Erythroblast (primary cell): ENCODE measurements at places on chromosomes 2 and 18.

DNA sequence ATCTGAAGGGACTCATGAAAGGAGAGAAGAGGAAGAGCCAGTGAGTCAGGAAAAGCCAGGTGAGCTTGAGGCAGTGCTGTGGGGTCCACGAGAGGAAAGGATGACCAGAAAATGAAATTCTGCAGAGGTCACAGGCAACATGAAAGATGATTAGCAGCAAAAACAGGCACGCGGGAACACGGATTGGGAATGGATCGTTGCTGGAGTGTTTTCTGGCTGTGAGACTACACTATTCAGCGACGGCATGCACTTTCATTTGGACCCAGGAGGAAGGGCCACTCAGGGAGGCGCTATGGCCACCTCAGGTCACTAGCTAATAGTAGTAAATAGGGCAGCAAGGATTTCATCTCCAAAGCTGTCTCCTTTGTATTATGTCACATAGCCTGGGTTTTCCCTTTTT, 44.8 kb downstream of the ZNF532 start:
- DNase-seq: no peak

GRCh38 chr2:149388120-149388816, 57.9 kb downstream of the LYPD6 start:
- no peak for DNase-seq

DNA sequence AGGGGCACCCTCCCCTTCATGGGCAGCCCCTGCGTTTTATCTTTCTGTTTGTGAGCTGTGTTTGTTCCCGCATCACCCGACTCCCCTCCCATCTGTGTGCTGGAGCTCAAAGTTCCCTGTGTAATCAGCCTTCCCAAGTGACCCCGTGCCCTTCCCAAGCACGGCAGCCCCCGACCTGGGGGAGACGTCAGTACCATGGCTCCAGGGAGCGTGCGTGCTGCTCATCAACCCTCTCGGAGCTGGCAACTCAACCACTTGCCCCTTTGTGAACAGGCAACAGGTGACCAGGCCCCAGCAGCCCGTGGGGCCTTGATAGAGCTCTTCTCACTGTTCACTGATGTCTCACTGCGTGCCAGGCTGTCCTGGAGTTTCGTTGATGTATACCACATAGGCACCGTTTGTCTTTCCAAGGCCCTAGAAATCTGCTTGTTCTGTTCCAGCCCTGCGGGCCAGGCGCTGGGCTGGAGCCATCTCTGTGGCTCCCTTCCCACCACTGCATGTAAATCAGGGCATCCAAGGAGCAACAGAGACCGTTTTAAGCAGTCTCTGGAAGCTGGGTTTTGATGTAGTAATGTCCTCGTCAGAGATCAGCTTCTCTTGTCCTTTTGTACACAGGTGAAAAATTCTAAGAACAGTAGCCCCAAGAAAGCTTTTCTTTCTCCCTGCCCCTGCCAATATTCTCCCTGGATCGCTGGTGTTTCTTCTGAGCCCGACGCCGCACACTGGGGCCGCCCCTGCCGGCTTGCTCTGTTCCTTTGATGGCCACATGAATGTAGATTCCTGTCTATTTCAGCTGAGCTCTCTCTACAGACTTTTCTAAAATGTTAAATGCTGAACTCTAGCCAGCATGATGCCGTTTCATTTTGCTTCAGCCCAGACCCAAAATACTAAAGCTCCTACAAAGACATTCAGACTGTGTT, 107.0 kb upstream of the PTPRM start:
- no peak for DNase-seq

GRCh38 chr2:15912203-15912602, 28.1 kb upstream of the MYCN start:
- DNase-seq: no peak

- no peak for DNase-seq
Observed at GRCh38 chr18:79372461-79372860, 23.3 kb upstream of the NFATC1 start.
